ENCODE measurements at places on chromosomes 5 and 9.

DNA sequence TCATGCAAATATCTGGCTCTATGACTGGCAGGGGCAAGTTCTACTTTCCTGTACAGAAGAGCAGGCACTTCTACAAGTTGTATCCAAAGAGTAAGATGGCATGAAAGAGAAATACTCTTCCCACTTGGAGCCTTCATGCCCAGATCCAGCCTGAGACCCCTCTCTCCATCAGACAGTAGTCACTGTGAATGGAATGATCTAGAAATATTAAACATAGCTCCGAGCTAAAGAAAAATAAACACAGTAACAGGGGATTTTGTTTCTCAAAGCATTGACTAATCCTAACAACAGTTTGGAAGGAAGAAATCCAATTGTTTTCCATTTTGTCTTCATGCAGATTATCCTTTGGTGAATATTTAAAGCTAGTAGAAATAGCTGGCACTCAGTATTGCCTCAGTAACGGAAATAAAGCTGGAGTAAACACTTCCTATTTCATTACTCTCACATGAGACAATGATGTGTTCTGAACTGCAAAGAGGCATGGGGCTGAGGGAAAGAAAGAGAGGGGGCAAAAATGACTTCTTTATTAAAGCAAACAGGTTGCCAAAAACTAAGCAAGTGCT, 100.0 kb downstream of the SEMA5A start:
- no peak for DNase-seq

DNA sequence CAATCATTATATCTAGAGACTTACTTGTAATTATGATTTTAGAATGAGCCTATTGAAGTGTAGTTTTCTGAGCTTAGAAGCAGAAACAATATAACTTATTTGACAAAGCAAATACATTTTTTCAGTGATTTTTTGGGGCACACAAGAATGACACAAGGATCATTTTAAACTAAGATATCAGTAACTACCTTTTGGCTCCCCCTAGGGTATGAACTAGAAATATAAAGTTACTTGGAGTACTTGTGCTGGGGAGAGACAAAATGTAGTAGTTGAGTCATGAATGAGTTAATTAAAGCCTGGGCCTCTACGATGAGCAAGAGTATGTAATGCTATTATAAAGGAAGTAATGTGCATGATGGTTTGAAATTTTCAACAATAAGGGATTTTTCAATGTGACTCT, 1244.1 kb upstream of the ACO1 start:
- no peak for DNase-seq

DNA sequence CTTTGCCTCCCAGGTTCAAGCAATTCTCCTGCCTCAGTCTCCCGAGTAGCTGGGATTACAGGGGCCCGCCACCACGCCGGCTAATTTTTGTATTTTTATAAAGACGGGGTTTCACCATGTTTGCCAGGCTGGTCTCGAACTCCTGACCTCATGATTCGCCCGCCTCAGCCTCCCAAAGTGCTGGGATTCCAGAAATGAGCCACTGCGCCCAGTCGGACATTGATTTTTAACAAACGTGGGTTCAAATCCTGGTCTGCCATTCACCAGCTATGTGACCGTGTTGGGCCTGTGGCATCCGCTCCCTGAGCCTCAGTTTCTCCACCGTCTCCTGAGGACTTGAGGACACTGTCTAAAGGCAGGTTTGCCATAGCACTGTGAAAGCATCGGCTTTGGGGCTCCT, 41.8 kb upstream of the NEK6 start:
- no peak for DNase-seq

GRCh38 chr5:108259306-108259705, 122.6 kb downstream of the FBXL17 start:
- DNase-seq, result no peak

DNA sequence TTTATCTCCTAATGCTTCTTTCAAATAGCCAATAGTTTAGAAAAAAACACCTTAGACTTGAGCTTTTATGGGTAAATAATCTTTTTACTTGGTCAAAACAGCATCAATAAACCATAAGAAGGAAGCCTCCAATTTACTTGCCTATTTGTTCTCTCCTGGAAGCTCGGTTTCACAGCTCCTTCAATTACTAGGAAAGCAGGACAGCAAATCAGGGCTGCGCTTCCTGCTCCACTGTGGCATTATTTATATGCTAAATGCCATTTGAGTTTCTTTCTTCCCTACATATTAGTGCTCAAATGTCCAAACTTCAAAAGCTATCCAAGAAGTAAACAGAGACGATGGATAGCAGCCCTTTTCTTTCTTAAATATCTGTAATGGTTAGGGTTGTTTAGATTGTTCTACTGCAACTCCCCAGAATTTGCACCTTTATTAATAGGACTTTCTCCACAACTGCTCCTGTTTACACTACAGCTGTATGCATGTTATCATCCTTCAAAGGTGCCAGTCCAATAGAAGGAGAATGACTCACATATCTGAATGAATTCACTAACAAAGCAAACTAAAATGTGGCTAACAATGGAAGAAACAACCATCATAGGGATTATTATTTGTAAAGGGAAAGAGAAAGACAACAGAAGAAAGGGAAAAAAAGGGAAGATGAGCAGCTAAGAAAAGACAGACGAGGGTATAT, 58.7 kb downstream of the MED27 start:
- DNase-seq, result no peak

- no peak for DNase-seq
Measured at GRCh38 chr5:82104872-82105271, 133.0 kb downstream of the ATG10 start.

- DNase-seq, result no peak
Measured at GRCh38 chr9:107158321-107158720, 124.8 kb upstream of the RAD23B start.

- DNase-seq, result no peak
Measured at GRCh38 chr9:8733131-8733954, 933.8 kb upstream of the DMAC1 start.

DNA sequence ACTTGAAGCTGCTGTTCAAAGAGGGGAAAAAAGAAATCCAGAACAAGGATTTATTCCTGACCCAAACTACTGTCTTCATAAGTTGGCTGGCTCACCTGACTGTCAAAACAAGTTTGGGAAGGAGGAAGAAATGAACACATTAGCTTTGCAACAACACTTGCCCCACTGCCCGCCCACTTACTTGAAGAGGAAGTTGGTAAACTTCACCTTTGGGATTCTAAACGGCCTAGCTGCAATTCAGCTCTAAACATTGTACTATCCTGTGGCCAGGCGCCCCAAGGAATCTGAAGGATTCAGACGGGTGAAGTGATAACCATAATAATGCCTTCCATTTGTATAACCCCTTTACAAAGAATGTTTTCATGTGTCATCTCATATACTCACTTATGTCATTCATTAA, 199.4 kb downstream of the ARRDC3 start:
- no peak for DNase-seq

DNA sequence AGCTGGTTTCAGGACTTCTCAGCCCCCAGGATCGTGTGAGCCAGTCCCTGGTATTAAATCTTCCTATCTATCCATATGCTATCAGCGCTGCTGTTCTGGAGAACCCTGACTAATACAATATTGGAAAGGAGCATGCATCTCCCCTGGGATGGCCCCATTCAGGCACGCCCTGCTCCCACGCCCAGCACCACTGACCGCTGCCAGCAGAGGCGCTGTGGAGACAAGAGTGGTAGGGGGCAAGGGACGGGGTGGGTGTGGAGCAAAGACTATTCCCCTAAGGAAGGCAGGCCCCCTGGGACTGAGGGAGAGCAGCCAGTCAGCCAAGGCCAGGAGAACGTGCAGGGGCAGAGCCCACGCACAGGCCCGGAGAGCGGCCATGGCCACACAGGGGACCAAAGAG, 116.0 kb downstream of the VAV2 start:
- no peak for DNase-seq

GRCh38 chr5:78102500-78102899, 192.0 kb downstream of the AP3B1 start:
- no peak for DNase-seq

GRCh38 chr5:176162888-176163287, 75.3 kb upstream of the SIMC1 start:
- no peak for DNase-seq

DNA sequence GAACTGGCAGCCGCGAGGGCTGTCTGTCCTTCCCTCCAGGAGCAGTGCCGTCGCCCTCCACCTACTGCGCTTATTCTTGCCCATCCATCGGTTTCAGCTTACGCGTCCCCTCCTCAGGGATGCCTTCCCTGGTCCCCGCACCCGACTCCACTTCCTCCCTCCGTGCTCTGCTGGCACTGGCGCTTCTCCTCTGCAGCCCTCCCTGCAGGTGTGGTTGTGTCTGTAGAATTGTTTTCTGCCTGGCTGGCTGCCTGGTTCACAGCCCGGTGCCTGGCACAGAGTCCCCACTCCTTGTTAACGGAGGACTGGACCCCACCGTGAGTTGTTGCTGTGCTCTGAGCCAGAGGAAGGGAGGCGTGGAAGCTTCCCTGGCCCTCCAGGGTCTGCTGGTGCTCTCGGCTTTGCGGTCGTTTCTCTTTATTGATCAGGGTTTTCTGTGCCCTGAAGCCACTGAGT, 5.7 kb downstream of the NTMT1 start:
- no peak for DNase-seq

- no peak for DNase-seq
Measured at GRCh38 chr9:110041452-110041851, 166.5 kb downstream of the C9orf152 start.

- DNase-seq, result no peak
Measured at GRCh38 chr9:7984203-7984602, 184.6 kb upstream of the DMAC1 start.

- DNase-seq, result no peak
Measured at GRCh38 chr9:95512709-95513095, 4.1 kb downstream of the PTCH1 start.

GRCh38 chr5:180669661-180670060, 20.3 kb upstream of the FLT4 start:
- DNase-seq, result no peak

DNA sequence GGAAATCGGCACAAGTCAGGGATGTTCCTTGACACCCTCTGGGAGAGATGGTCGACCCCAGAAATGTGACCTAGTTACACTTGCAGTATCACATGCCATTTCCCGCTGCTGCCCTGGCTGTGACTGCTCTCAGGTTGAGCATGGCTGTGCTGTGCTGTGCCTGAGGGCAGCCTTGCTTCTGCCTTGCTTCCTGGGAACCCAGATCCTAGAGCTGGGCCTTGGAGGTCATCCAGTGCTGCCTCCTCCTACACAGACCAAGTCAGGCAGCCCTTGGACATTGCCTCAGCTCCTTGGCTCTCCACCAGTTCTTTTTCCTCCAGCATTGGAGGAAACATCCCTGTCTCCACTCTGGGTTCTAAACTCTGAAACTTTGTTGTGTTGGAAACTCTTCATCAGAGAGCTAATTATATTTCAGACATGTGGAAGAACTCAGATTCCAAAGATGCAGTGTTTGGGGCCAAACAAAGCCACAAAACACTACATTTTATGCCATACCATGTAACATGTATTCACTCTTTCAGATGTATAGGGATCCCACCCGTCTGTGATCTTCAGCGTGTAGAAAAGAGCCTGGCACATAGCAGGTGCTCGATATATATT, 6.1 kb downstream of the MAMDC2 start:
- no peak for DNase-seq

DNA sequence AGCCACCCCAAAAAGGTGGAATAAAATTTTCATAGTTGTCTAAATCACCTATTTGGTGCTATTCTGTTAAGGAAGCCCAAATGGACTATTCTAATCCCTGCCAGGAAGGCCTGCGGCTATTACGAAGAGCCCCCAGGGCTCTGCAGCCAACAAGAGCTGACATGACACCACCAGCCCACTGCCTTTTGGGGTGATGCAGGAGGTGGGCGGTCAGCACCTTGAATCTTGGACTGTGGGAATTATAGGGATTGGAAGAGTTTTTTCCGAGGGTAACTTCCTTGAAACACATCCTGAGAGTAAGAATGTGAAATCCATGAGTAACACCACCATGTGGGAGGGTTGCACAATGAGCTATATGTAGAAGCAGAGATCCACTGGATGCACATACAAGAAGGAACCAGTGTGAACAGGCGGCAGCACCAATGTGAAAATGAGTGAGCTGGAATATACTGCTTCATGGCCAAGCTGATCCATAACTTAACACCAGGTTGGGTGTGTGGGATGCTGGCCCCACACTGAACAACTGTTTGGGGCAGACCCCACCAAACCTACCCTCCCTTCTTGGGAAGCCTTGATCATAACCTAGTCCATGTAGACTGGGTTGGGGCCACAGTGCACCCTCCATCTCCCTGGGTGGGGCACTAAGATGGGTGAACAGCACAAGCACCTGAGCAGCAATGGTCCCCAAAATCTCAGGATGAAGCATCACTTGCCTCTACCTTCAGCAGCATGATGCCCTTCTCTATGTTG, 239.0 kb downstream of the FSTL4 start:
- no peak for DNase-seq

DNA sequence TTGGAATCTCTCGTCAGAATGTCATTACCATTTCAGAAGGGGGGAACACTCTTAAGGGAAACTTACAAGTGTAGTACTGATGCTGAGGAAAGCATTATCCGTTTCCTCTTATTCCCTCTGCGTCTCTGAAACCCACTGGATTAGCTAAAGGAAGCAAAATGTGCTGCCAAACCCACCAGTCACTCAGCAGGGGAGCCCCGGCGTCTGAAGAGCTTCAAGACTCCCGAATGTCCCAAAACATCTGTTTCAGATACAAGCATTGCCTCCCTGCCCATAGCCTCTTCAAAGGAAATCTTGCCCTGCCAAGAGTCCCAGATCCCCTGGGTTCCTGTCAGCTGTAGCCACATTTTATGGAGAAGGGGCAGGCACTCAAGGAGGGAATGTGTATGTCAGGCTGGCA, 1.0 kb upstream of the HCN1 start:
- DNase-seq, result no peak

GRCh38 chr9:124471761-124472160, 21.5 kb downstream of the ADGRD2 start:
- DNase-seq, result no peak
